ENCODE measurements at places on chromosomes 4 and X.
A peak's percentile ranks its signal among the peaks of the same experiment; 100 is the strongest.

GRCh38 chr4:169098532-169098931 lies 88.5 kb upstream of the CBR4 start:
- peak; percentile 50 for DNase-seq

DNA sequence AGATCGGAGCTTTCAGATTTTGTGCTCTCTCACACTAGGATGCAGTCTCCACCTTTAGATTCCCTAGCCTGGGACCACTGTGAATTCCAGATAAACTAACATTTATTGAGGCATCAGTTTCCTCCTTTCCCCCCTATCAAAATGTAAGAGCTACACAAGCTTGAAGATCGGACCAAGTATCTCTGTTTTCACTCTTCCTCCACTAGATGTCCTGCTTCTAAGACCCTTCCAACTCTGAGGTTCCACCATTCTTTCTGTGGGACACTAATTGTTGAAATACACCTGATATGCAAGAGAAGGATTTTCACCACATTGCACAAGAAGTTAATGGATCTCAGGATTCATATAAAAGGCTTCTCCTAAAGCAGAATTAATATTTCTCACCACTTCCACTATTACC lies 43.0 kb upstream of the PHOX2B start:
- no peak for DNase-seq

- DNase-seq, result no peak
These were observed 156.9 kb downstream of the SOWAHB start for GRCh38 chr4:76740866-76741662.

DNA sequence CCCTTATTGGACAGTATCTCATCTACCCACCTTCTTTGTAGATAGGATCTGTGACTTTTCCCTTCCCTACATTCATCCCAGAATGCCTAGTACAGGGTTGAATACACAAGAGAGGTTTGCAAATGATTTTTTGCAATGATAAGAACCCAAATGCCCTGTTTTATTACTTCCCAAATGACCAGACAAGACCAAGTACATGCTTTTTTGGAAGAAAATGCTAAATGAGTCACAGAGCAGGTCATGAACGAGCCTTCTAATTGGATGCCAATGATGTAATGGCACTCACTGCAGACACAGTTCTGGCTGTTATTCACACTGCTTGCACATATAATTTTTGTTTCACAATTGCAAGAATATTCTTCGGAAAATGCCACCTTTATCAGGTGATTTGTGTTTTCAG lies 17.8 kb upstream of the GABRQ start:
- no peak for DNase-seq

DNA sequence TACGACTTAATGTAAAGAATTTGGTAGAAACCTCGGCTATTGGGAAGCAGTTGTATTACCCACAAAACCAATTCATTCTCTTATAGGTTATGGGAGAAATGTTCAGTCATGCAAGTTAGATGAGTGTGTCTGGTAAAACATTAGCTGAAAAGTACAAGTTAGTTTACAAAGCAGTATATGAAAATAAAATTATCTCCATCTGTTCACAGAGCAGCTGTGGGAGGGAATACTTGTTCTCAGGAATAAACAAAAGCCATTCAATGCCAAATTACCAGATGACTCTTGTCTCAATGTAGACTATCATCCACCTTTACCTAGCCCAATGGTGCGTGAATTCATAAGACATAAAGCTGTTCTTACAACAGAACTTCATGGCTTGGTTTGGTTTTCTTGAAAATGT lies 28.6 kb downstream of the STAP1 start:
- no peak for DNase-seq

GRCh38 chrX:79290596-79290995 lies 76.5 kb downstream of the ITM2A start:
- DNase-seq, result no peak

- no peak for DNase-seq
These were observed 19.1 kb upstream of the ABRAXAS1 start for GRCh38 chr4:83503974-83504373.

Measured in stimulated activated naive B cell treated with anti-CD40 and anti-IgM and Interleukin-4, amounts not matched to agents 10 μg/mL and 1 μg/mL and 100 μg/mL, for 72 hours (primary cell).